ENCODE measurements at places on chromosomes 6 and 20.

GRCh38 chr20:19646963-19647362 is 111.1 kb upstream of the RIN2 start:
- DNase-seq: no peak

GRCh38 chr6:58113960-58114359 is 796.5 kb downstream of the PRIM2 start:
- no peak for DNase-seq

DNA sequence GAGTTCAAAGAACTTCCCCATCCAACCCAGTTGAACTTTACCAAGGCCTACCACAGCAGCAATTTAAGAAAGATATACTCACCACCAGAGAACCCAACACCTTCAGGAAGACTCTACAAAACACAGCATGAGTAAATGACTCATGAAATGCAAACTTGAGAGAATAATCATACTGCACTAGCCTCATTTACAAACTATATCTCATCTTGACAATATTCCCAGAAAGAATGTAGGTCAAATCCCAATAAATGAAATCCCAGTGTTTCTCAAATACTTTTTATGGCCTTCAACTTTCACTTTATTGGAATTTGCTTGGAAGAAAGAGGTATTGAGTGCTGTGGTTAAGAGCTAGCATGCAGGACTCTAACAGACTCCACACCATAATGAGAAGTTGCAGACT is 60.0 kb downstream of the FYN start:
- peak; percentile 11 for DNase-seq

DNA sequence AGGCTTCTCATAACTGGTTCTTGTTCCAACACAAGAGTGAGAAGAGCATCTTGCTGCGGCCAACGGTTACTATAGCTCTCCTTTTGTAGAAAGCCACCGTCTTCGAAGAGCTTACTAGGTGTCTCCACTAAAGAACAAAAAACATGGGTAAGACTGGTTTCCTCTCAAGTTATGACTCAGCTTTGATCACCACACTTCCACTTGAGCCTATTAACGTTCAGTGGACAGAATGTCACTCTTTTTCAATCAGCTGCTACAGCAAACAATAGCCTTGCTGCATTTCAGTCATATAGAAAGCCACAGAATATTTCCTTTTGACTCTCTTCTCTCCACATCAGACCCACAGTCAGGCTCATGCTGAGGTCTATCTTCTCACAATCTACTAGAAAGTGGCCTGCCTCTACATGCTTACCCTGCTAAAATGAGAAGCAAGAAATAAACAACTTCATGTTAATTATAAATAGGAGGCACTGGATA is 243.5 kb upstream of the PREP start:
- DNase-seq: no peak

- no peak for DNase-seq
Observed at GRCh38 chr6:113315879-113316278, 541.3 kb upstream of the MARCKS start.

- DNase-seq: no peak
Observed at GRCh38 chr6:92647630-92648029, 771.7 kb downstream of the EPHA7 start.

GRCh38 chr6:8608737-8609136 is 173.4 kb upstream of the SLC35B3 start:
- DNase-seq: no peak

GRCh38 chr6:32329141-32329540 is 42.6 kb downstream of the TSBP1 start:
- no peak for DNase-seq

DNA sequence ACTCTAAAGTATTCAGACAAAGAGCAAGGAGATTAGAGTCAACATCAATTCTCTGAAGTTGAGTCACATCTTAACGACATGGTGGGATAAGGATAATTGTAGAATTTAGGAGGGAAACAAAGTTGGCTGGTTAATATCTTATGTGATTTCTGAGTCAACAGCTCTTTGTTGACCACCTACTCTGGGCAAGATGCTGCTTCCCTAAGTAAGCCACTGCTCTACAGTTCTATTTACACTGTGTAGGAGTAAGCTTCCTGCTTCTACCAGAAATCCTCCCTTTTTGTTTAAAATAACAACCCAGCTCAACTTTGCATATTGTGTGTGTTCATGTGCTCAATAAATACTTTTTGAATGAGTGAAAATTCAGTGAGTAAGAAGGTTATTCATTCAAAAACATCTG is 3.1 kb downstream of the HS3ST5 start:
- DNase-seq: no peak

- DNase-seq: no peak
Observed at GRCh38 chr6:137910424-137910834, 43.4 kb downstream of the TNFAIP3 start.

GRCh38 chr6:118784641-118785164 is 109.2 kb upstream of the ASF1A start:
- no peak for DNase-seq

DNA sequence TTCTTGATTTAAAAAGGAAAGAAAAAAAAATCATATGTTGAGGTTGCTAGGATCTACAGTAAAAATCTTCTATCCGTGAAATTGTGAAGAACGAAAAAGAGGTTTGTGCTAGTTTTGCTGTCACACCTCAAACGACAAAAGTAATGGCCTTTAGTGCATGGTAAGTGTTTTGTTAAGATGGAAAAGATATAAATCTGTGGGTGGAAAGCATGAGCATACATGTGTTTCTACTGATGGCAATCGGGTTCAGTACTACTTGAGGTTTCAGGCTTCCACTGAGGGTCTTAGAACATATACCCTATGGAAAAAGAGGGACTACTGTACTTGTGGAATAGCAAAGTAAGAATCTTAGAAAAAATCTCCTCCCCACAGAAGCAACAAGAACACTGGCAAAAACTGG is 58.0 kb downstream of the AHI1 start:
- DNase-seq: no peak

Data from keratinocyte (primary cell).